ENCODE measurements at places on chromosomes 6 and 20. TPM values are rescaled to one million over a fixed set of nuclear protein-coding genes. Genes with fewer than 3 reads are reported as not detected.

Gene TINAG
- total RNA-seq, result 17.4 TPM

Gene AKAP12
- 31.8 TPM for total RNA-seq

GRCh38 chr6:37005061-37005810, at the start of gene FGD2:
Gene FGD2 (plus strand): TSS chr6:37005655. CDS start chr6:37005818, 163 bp downstream.
- H3K27ac ChIP-seq, result no peak within 1 kb of the TSS
- no peak for DNase-seq
- no peak within 1 kb of the TSS for H3K4me3 ChIP-seq

DNA sequence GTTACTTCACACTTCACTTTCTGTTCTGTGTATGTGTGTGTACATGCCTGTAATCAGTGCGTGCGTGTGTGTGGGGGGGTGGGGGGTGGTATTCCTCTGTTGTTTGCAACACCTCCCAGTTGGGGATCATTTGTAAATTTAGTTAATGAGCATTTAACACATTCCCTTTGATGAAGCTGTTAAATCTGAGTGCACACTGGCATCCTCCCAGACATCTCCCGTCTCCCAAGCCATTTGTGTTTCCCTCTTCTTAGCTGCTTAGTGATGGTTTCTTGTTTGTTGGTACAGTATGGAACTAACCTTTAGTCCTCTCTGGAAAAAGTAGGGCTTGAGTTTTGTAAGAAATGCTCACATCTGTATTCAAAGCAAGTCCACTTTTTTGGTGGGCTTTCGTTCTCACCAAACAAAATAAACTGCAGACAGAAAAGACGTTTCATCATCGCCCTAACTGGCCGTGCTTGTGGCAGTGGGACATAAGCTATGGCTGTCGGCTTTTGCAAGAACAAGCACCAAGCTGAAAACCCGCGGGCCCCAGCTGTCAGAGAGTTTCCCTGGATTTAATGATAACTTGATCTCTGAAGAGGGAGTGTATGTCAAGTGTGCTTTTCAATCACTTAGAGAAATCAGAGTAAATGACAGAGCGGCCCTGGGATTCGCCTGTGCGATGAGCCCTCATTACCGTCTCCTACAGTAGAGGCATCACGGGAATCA, 54.9 kb upstream of the SASH1 start:
- no peak overlapping the region for H3K4me3 ChIP-seq
- H3K27me3 ChIP-seq, result no peaks in the 10 kb centered on the region
- no peaks in the 10 kb centered on the region for H3K4me1 ChIP-seq
- no peak for DNase-seq
